Right renal pelvis (tissue), 4 donors: ENCODE measurements at places on chromosomes 5 and 9. TPM values are rescaled to one million over a fixed set of nuclear protein-coding genes. Genes with fewer than 3 reads are reported as not detected.

The OR1Q1 gene
- not detected for polyA plus RNA-seq

The FOXD4L5 gene
- polyA plus RNA-seq = 0.14 TPM

The CD72 gene
- 2.8 TPM for polyA plus RNA-seq

The FOXD4L4 gene
- polyA plus RNA-seq = not detected

The ANKRD18A gene
- polyA plus RNA-seq = 3.0 TPM

The PPP3R2 gene
- polyA plus RNA-seq = not detected

The CDKN2B gene
- polyA plus RNA-seq = 0.36 TPM

The TEX48 gene
- not detected for polyA plus RNA-seq

The PCDHA6 gene
- polyA plus RNA-seq = 0.44 TPM

The GOLGA2 gene
- 77.0 TPM for polyA plus RNA-seq

The HMHB1 gene
- not detected for polyA plus RNA-seq

The RECK gene
- polyA plus RNA-seq = 28.3 TPM

The SPINK5 gene
- 0.63 TPM for polyA plus RNA-seq

The MTX3 gene
- polyA plus RNA-seq = 21.4 TPM

The GCNT4 gene
- 23.8 TPM for polyA plus RNA-seq

The DOK3 gene
- 5.1 TPM for polyA plus RNA-seq

The FANCG gene
- 38.3 TPM for polyA plus RNA-seq

The AMBP gene
- 1.2 TPM for polyA plus RNA-seq

The MPDZ gene
- polyA plus RNA-seq = 37.1 TPM

The PKD2L2 gene
- polyA plus RNA-seq = 0.30 TPM

The CDH9 gene
- polyA plus RNA-seq = 16.7 TPM

The C1QTNF2 gene
- polyA plus RNA-seq = 1.9 TPM

The ORM1 gene
- 0.34 TPM for polyA plus RNA-seq

The CNTFR gene
- 42.5 TPM for polyA plus RNA-seq

The GMCL2 gene
- polyA plus RNA-seq = not detected

The IFNE gene
- polyA plus RNA-seq = 0.31 TPM

The PHF24 gene
- polyA plus RNA-seq = 0.24 TPM

The OBP2B gene
- polyA plus RNA-seq = not detected

The GRIN3A gene
- polyA plus RNA-seq = 3.1 TPM

The C5orf46 gene
- not detected for polyA plus RNA-seq

The CCL28 gene
- 3.4 TPM for polyA plus RNA-seq

The FAM169A gene
- polyA plus RNA-seq = 17.0 TPM

The MYMK gene
- polyA plus RNA-seq = not detected

The SOX30 gene
- 0.44 TPM for polyA plus RNA-seq

The ZNF454 gene
- polyA plus RNA-seq = 7.3 TPM

The MRPS30 gene
- 60.7 TPM for polyA plus RNA-seq

The ADAMTSL1 gene
- polyA plus RNA-seq = 12.3 TPM

The NREP gene
- 866 TPM for polyA plus RNA-seq

The TTC23L gene
- polyA plus RNA-seq = 4.1 TPM

The SLC36A2 gene
- polyA plus RNA-seq = 6.3 TPM
